ENCODE measurements at places on chromosomes 2 and 18.
A peak's percentile ranks its signal among the peaks of the same experiment; 100 is the strongest.

DNA sequence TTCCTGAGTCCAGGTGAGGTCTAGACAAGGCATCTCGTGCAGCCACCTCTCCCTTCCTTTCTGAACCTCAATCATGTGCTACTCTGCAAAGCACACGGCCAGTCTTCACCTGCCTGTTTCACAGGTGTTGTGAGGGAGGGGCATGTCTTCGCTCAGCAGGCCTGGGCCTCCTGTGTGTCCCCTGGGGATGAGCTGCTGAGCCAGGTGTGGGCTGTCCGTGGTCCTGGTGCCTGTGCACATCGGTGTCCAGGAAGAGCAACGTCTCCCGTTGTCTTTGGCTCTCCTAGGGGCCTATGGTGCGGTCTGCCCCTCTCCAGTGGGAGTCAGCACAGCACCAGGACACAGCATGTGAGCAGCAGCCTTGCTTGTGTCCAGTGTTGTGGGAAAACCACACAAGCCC is 16.7 kb downstream of the ARHGEF4 start:
- DNase-seq: no peak

DNA sequence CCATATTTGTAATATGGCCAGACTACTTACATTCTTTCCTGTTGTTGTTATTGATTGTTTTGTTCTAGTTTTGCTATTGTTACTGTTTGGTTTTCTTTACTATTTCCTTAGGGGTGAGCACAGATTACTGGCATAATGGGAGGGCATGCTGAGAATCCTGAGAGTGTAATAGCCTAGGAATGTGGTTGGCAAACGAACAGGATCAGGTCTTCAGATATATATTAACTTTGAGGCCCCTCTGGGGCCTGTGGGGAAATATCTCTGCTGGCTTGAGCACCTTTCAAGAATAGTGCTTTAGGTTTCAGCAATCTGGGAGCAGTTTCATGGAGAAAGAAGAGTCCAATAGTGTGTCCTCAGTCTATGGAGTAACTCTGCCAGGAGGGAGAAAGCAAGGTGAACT is 144.4 kb downstream of the THSD7B start:
- DNase-seq: no peak

DNA sequence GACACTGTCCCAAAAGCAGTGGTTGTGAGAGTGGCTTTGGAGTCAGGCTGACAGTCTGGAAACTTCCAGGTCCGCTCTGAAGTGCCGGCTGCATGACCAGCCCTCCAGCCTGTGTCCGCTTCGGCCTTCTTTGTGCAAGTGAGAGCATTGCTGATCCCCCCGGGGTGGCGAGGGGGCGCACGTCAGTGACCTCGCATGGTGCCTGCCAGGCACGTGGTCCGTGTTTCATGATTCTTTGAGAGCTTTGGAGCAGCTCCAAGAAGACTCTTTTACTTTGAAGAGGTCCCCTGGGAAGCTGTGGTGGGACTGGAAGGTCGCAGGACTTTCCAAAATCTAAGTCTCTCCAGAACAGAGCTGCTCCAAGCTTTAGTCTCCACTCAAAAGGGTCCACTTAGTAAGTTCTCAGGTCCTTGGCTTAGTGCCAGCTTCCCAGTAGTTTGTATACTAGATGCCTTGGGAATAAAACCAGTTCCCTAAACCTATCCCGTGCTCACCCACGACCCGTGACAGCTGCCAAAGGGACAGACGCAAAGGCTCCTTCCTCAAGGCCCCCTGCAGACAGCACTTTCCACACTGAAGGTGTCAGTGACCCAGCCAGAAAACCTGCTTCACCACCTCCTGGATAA is 68.8 kb downstream of the ADI1 start:
- DNase-seq: no peak

DNA sequence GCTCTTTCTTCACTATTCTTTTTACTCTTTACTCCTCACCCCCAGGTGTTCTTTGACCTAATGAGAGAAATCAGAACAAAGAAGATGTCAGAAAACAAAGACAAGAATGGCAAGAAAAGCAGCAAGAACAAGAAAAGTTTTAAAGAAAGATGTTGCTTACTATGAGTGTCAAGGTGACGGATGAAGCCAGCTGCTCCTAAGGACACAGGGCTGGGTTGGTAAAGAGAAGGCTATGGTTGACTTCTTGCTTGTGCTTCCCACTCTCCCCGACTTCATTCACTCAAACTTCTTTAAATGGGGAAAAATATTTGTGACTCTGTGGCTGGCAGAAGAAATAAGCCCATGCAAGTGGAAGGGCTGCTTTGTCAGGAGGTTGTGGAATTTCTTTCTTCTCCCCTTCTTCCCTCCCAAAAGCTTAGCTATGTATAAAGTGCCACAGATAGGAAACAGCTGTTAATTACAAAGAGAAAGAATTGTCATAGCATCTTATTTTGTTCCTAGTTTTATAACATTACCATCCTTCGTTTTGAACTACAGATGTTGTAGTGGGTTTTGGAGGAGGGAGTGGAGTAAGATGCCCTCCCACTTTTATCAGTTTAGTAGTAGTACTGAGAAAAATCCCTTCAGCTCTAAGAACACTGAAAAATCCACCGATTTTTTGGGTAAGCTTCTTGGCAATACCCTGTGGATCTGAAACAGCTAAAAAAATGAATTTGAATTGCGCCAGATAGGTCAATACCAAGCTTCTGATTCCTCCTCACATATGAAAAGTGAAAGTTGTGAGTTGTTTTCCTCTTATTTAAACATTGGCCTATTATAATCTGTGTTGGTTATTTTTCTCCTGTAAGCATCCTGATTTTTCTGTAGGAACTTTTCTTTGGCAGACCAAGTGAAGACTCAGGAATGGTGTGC is 40.7 kb downstream of the RALB start:
- DNase-seq: no peak

- DNase-seq: no peak
These were observed 227.7 kb downstream of the RPIA start for GRCh38 chr2:88919087-88919738.

GRCh38 chr2:175309799-175310198 is 128.3 kb upstream of the ATP5MC3 start:
- DNase-seq: no peak

DNA sequence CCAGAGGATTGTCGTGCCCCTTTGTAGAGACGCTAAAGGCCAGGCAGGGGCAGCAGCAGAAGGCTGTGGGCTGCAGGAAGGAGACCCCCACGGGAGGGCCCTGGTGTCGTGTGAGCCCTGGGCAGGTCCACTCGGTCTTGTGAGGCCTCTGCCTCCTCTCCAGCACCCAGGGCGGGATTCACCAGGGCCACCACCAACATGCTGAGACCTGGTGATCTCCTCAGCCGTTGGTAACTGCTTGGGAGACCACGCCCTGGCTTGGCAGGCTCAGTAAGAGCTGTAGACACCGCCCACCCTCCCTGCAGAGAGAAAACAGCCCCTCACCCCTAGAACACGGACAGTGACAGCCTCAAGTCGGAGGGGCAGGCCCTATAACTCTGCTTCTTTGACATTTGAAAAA is 21.1 kb downstream of the MBP start:
- no peak for DNase-seq

DNA sequence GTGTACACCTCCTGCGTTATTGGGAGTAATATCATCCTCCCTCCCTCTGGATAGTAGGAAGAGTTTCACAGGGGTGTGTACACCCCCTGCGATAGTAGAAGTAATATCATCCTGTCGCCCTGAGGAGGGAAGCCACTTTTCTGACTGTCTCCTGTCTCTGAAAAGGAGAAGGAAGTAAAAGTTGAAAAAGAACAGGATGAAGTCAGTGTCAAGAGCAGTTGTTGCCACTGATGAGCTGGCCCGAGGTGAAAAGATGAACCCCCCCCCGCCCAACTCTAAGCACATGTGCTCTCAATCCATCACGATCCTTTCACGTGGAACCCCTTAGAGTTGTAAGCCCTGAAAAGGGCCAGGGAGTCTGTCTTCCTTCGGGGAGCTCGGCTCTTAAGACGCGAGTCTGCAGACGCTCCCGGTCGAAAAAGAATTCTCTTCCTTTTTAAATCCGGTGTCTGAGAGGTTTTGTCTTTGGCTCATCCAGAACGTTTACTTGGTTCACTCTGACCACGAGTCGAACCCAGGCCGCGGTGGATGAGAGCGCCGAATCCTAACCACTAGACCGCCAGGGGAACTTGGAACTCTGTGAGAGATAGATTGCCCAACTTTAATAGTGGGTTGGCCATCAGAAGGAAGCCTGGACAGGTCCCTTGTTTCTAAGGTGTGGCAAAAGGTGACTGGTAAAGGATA is 22.4 kb upstream of the NAGK start:
- DNase-seq: no peak

GRCh38 chr2:236711440-236711839 is 141.8 kb downstream of the ACKR3 start:
- peak; percentile 83 for DNase-seq

GRCh38 chr18:1092228-1092627 is 187.6 kb downstream of the ADCYAP1 start:
- peak; percentile 26 for DNase-seq

DNA sequence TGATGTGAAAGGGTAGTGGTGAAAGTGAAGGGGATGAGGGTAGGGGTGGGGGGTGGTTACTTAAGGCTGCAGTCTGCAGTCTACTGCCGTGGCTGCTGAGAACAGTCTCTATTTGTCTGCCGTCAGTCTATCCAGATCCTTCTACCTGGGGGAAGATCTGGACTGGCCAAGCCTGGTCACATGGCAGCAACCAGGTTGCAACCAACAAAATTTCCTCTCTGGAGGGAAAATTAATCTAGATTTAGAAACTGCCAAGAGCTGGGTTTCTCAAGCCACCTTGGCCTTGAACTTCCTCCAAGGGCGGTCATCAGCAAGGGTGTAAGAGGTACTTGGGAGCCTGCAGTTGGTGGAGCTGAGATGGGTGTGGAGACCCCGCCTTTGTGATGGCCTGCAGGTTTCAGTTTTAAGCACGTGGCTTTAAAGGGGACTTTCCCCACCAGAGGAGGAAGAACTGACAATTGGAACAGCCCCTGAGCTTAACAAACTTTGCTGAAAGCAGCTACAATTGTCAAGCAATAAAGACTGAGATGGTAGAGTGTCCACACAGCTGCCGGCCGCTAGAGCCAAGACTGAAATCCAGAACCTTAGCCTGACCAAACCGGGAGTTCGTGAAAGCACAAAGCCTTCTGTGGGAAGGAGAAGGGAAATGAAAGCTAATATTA is 31.4 kb upstream of the KCMF1 start:
- DNase-seq: no peak

DNA sequence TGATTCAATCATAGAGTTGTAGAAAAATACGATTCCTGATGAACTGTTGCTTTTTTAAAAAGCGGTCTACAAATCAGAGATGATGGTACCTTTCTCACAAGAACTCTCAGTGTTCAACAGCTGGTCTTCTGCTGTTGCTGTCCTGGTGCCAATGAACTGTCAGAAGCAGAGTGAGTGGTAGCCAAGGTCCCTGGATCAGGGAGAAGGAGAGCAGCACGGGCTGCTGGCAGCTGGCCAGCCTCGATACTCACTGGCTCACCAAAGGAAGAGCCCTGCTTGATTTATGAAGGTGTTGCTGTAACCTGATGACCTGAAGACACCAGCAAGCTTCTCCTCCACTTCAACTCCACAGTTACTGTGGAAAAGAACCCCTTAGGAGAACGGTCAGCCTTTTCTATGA is 300.8 kb upstream of the SOX11 start:
- no peak for DNase-seq

- peak; percentile 8 for DNase-seq
These were observed 121.5 kb upstream of the CREB1 start for GRCh38 chr2:207408086-207408794.

DNA sequence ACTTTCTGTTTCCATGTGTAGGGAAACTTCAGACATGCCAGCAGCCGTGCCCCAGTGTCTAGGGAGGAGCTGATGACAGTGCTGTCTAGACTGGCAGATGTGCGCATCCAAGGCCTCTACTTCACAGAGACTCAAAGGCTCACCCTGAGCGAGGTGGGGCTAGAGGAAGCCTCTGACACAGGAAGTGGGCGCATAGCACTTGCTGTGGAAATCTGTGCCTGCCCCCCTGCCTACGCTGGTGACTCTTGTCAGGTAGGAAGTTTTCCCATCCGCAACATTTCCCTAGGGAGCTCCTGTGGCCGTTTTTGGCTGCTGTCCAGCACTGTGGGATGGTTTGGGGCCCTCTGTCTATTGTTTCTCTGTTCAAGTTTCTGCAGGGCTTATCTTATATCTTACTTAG is 143.1 kb upstream of the TTC39C start:
- DNase-seq: peak; percentile 66

GRCh38 chr18:60092073-60092472 is 192.3 kb downstream of the PMAIP1 start:
- DNase-seq: no peak

DNA sequence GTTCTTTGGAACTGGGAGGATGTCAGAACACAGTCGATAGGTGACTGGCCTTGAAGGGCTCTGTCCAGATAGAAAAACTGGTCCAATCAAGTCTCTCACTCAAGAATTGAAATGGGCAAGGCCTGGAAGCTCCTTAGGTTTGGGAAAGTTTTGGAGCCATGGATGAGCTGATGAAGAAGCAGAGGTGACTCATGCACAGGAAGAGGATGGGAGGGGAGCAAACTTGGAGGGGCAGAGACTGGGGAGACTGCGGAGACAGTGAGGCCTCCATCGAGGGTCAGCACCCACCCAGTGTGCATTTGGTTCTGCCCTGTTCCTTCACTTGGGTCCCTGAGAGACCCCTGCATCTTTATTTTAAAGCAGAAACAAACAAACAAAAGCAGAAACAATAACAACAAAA is 41.1 kb downstream of the SOWAHC start:
- DNase-seq: no peak

- DNase-seq: no peak
These were observed 16.3 kb downstream of the CNDP2 start for GRCh38 chr18:74512321-74513053.

- DNase-seq: no peak
These were observed 52.8 kb upstream of the OTOF start for GRCh38 chr2:26530696-26531095.

GRCh38 chr2:30974554-30974953 is 163.7 kb downstream of the GALNT14 start:
- DNase-seq: no peak

- no peak for DNase-seq
These were observed 48.0 kb downstream of the TEX44 start for GRCh38 chr2:231640641-231641111.

DNA sequence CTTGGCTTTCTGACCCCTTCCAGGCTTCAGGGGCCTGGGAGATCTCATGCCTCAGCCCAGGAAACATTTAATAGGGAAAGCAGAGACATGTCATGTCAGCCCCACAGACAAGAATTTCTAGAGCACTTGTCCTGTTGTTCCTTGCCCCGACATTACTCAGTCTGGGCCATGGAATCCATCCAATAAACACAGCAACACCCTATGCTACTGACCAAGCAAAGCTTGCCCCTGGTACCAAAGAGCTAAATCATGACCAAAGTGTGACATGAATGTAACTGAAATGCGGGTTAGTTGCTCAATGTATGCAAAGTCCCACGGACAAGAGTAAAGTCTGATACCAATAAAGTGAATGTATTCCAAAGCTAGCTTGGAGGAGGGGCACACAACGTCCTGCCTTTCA is 35.1 kb downstream of the EHD3 start:
- no peak for DNase-seq

GRCh38 chr2:136286423-136286822 is 168.5 kb upstream of the CXCR4 start:
- no peak for DNase-seq

- peak; percentile 84 for DNase-seq
These were observed 28.9 kb upstream of the ARHGEF4 start for GRCh38 chr2:130807659-130808385.

All from PC-9 (cell line).